ENCODE measurements at places on chromosomes 2 and 18.
A peak's percentile ranks its signal among the peaks of the same experiment; 100 is the strongest.

DNA sequence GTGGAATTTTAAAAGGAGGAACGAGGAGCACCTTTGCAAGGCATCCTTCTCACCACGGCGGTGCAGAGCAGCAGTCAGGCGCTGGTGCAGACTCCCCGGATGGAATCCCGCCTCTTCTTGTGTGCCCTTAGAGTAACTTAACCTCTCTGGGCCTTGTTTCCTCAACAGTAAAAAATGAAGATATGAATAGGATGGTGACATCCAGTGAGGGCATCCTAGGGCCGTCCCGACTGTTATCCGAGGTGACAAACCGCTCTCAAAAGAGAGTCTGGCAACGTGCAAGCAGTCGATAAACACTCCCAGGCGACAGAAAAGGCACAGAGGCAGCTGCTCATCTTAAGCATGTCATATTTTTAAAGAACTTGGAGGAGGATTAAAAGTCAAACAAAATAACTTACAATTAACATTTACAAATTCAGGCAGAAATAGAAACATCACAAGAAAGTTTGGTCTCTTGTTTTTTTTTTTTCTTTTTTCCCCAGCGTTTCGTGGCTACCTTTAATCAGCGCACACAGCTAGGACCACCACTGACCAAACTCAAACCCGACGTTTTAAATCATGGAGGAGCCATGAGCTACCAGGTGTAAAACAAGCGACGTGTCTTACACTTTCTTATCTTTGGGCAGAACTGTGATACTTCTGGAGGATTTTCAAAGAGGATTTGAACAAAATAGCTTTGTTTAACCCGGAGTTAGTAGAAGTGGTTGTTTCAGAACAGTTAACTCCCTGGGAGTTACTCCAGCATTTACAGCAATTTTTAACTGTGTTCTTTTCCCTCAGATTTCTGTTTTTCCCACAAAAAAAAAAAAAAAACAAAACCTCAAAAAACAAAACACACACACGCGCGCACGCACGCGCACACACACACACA is 2.1 kb downstream of the MBP start:
- DNase-seq, result no peak

DNA sequence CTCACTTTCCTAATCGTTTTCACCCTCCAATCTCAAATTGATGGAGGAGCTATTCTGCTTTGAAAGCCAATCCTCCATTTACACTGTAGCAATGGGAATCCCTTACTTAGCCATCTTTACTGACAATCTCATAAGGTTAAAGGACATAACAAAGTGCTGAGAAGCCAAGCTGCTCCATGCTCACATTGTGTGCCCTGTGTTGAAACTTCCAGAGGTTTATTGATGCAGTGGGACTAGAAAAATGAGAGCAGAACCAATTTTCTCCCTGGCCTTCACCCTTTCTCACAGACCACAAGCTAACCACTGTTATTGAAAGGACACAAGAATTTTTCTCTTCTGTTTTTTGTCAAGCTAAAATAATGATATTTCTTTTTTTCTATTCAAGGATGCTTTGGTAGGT is 63.8 kb downstream of the CSRNP3 start:
- no peak for DNase-seq

- no peak for DNase-seq
These were observed 78.6 kb downstream of the FAM228A start for GRCh38 chr2:24253303-24253919.

- peak; percentile 44 for DNase-seq
These were observed 66.5 kb downstream of the DPP4 start for GRCh38 chr2:162007447-162008040.

DNA sequence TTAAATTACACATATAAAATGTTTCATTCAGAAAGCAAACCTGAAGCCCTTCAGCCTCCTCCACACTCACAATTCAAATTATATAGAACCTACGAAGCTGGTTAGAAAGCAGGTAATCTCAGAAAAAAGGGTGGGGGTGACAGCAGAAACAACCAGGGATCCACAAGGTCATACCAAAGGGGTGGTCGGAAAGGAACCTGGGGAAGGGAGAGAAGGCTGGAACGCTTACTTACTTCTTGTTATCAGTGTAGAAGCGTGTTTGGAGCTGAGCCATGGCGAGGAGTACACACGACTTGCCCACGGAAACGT is 316 bp downstream of the WDR12 start:
- DNase-seq, result no peak

DNA sequence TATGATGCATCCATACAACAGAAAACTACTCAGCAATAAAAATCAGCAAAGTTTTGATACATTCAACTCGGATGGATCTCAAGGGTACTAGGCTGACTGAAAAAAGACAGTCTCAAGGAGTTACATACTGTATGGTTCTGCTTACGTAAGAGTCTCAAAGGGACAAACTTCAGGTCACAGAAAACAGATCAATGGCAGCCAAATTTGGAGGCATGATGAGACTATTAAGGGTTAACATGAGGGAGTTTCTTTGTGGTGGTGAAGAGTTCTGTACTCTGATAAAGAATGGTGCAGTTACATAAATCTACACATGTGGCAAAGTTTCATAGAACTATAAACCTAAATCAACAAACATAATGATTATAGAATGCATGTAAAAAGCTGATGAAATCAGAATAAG is 81.4 kb downstream of the COBLL1 start:
- DNase-seq, result no peak

- no peak for DNase-seq
These were observed 26.4 kb upstream of the FZD7 start for GRCh38 chr2:202007015-202007982.

DNA sequence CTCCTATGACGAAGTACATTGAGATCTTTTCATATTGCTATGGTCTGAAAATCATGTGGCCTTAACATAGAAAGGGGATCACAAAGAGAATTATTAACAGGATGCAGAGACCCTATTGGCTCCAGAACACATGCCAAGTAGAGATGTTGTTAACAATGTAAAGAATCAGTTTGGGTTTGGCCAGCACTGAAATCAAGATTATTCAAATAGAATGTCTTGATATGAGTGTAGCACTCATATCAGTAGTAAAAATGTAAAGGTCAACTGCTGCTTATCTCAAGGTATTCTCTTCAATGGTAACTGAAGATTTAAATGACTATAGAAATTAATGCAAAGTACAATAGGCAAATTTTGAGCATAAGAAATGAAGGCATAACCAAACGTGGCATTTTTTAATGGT is 262.8 kb downstream of the PTH2R start:
- DNase-seq, result no peak

All from CD4-positive, alpha-beta memory T cell (primary cell).